ENCODE measurements at places on chromosomes 4 and X.

- peaks cover 13% of the 10 kb centered on the region for H3K36me3 ChIP-seq
- peak overlapping the region; percentile 34 for H3K4me3 ChIP-seq
- peaks cover 7% of the 10 kb centered on the region for H3K4me1 ChIP-seq
- peak; percentile 39 for DNase-seq
- H3K27ac ChIP-seq = no peak overlapping the region
Measured at GRCh38 chr4:39446842-39447573, 11.7 kb downstream of the RPL9 start.

DNA sequence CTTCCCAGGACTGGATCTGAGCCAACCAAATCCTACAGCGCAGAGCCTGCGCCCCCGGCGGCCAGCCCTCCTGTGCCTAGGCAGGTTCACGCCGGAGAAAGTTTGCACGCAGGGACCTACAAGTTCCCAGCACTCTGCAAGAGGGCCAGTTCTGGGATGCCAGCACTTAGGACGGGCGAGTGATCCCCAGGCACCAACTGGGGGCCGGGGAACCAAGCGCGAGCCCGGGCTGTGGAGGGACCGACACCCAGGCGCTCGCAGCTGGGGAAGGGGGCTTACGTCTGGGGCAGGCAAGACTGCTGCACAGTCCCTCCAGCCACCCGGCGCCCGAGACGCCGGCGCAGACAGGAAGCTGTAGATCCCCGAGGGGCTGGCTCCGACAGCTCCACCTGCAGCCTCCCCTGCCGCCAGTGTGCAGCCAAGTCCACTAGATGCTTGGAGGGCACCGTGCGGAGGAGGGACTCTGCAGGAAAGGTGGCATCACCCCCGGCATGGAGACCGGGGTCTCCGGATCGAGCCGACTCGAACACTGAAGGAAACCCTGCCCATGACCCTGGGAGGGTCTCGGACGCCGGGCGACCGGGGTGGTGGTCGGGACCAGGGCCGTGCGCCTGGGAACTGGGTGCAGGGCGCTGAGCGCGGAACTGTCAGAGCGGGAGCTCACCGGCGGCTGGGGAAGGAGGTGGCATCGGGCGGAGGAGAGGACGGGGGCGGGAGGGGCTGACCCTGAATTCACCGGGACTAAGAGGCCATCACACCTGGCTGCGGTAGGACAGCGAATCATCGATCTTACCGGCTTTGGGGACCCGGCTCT, 566 bp downstream of the CORIN start:
- peaks cover 31% of the 10 kb centered on the region for H3K27me3 ChIP-seq
- no peaks in the 10 kb centered on the region for H3K36me3 ChIP-seq
- H3K4me1 ChIP-seq = peaks cover 24% of the 10 kb centered on the region
- peak; percentile 76 for DNase-seq
- H3K4me3 ChIP-seq = peak overlapping the region; percentile 58

- H3K36me3 ChIP-seq = no peaks in the 10 kb centered on the region
- H3K4me1 ChIP-seq = no peaks in the 10 kb centered on the region
- H3K27ac ChIP-seq = no peak overlapping the region
- no peak for DNase-seq
Measured at GRCh38 chr4:187744911-187745310, 250.7 kb upstream of the ZFP42 start.

- no peaks in the 10 kb centered on the region for H3K36me3 ChIP-seq
- no peaks in the 10 kb centered on the region for H3K27me3 ChIP-seq
- no peaks in the 10 kb centered on the region for H3K4me1 ChIP-seq
Measured at GRCh38 chrX:65574356-65574755, 39.8 kb upstream of the LAS1L start.

- no peak for DNase-seq
- no peak overlapping the region for H3K27ac ChIP-seq
- no peak overlapping the region for H3K4me3 ChIP-seq
- H3K36me3 ChIP-seq = no peaks in the 10 kb centered on the region
- H3K27me3 ChIP-seq = no peaks in the 10 kb centered on the region
Measured at GRCh38 chr4:57442241-57442640, 332.1 kb upstream of the IGFBP7 start.

DNA sequence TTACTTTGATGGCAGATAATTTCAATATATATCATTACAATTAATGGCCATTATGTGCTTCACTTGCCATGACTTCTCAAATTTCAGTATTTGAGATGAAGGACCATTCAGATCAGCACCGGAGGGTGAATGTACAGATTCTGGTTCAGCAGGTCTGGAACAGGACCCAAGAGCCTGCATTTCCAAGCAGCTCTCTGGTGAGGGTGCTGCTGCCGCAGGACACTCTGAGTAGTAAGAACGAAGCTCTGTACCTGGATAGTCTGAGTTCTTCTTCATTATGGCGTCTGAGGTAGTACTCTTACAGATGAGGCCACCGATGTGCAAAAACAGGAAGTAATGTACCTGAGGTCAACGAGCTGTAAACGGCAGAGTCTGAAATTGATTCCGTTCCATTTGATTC, 228.2 kb downstream of the FBXW7 start:
- H3K4me3 ChIP-seq = no peak overlapping the region
- H3K27me3 ChIP-seq = no peaks in the 10 kb centered on the region
- H3K27ac ChIP-seq = no peak overlapping the region
- peaks cover 4% of the 10 kb centered on the region for H3K4me1 ChIP-seq
- no peak for DNase-seq
- H3K36me3 ChIP-seq = no peaks in the 10 kb centered on the region

DNA sequence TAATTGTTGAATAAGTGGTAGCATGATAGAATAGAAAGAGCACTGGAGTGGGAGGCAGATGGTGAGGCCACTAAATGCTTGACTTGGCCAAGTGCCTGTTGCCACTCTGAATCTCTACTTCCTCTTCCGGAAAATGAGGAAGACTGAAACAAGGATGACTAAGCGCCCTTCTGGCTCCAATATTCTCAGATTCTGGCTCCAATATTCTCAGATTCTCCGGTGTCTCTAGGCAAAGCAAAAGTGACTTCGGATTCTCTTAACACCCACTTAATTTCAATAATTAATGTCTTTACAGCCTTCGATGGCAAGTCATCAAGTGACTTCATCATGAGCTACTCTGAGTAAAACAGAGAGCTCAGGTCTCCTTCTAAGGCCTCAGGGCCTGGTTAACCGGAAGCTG, 402.2 kb upstream of the FGF13 start:
- DNase-seq = no peak
- no peak overlapping the region for H3K4me3 ChIP-seq
- H3K36me3 ChIP-seq = no peaks in the 10 kb centered on the region
- H3K27ac ChIP-seq = no peak overlapping the region

GRCh38 chr4:111854494-111855087, 290.7 kb upstream of the FAM241A start:
- no peaks in the 10 kb centered on the region for H3K27me3 ChIP-seq
- no peak for DNase-seq
- no peak overlapping the region for H3K27ac ChIP-seq
- no peak overlapping the region for H3K4me3 ChIP-seq

DNA sequence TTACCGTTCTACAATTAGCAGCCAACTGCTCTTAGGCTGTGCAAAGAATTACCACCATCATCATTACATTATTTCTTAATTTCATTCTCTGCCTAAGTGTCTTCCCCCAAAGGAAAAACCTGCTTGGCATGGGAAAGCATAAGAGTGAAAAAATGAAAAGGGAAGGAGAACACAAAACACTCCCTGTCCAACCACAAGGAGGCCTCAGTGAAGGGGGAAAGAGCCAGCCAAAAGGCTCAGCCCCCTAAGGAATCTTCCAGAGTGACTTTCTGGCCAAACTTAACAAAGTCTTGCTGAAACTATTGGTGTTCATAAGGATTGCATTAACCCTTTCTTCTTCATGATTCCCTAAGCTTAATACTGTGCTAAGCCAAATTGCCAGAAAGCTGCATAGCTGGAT, 287.4 kb downstream of the SMARCA1 start:
- no peaks in the 10 kb centered on the region for H3K36me3 ChIP-seq
- H3K27ac ChIP-seq = no peak overlapping the region
- no peaks in the 10 kb centered on the region for H3K27me3 ChIP-seq
- H3K4me3 ChIP-seq = no peak overlapping the region
- no peaks in the 10 kb centered on the region for H3K4me1 ChIP-seq

GRCh38 chrX:130665263-130665662, 237.7 kb downstream of the ENOX2 start:
- H3K27me3 ChIP-seq = no peaks in the 10 kb centered on the region
- peaks cover 3% of the 10 kb centered on the region for H3K36me3 ChIP-seq
- no peak overlapping the region for H3K27ac ChIP-seq
- H3K4me1 ChIP-seq = no peaks in the 10 kb centered on the region

- no peaks in the 10 kb centered on the region for H3K27me3 ChIP-seq
- no peaks in the 10 kb centered on the region for H3K4me1 ChIP-seq
- H3K27ac ChIP-seq = no peak overlapping the region
- H3K36me3 ChIP-seq = no peaks in the 10 kb centered on the region
- H3K4me3 ChIP-seq = no peak overlapping the region
Measured at GRCh38 chr4:10677796-10678497, 6.6 kb downstream of the CLNK start.

DNA sequence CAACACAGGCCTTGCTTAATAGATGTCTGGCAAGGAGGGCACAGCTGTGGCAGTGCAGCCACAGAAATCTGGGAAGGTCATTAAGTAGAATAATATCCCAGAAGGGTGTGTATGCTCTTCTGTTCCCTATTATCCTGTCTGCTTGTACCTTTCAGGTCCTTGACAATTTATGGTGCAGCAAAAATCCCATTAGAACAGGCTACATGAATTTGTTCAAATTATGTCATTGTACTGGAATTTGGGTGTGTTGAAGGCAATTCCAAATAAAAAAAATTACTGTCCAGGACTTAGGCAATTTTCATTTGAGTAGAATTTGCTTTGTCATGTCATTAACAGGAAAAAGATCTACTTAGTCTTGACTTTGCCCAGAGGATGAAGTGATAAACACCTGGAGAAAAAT, 192.1 kb downstream of the IDS start:
- H3K36me3 ChIP-seq = no peaks in the 10 kb centered on the region
- no peak overlapping the region for H3K4me3 ChIP-seq
- no peak for DNase-seq
- H3K27ac ChIP-seq = no peak overlapping the region

GRCh38 chrX:39226251-39226650, 425.0 kb downstream of the MID1IP1 start:
- no peaks in the 10 kb centered on the region for H3K27me3 ChIP-seq
- peaks cover 9% of the 10 kb centered on the region for H3K4me1 ChIP-seq
- no peak overlapping the region for H3K4me3 ChIP-seq
- no peak for DNase-seq
- no peaks in the 10 kb centered on the region for H3K36me3 ChIP-seq
- H3K27ac ChIP-seq = no peak overlapping the region

All from thymus (tissue), 14 donors.